ENCODE measurements at places on chromosomes 4 and X.

DNA sequence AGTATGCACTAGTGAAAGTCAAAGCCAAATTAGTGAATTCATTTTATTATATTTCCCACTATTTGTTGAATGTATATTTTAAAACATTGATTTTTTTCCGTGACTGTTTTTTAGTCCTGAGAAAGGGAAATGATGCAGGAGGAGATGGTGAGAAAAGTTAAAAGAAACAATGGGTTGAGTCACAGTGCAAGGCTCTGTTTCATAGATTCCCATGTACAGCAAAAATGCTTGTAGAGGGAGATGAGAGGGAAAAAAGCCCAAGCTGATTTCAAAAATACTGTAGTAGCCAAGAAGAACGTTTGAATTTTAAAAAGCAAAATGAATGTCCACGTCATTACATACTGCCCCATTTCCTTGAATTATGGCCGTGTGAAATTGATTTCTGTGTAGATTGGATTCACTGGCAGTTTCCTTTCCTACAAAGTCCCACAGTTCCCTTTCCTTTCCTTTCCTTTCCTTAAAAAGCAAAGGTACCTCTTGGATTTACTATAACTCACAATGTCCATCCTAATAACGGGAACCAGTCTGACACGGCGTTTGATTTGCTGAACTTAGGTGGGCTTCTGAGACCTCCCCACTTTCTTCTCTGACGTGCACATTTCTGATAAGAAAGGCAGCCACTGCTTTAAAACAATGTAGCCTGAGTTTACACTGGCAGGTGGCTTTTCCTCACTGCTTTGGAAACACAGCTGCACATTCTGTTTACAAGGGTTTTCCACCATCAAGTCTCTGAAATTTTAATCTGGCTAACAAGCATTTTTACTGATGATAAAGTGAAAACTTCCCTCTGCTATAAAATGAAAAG lies 63.7 kb downstream of the SPCS3 start:
- no peak for DNase-seq

GRCh38 chr4:151489462-151490203 lies 80.7 kb downstream of the FHIP1A start:
- DNase-seq = no peak

DNA sequence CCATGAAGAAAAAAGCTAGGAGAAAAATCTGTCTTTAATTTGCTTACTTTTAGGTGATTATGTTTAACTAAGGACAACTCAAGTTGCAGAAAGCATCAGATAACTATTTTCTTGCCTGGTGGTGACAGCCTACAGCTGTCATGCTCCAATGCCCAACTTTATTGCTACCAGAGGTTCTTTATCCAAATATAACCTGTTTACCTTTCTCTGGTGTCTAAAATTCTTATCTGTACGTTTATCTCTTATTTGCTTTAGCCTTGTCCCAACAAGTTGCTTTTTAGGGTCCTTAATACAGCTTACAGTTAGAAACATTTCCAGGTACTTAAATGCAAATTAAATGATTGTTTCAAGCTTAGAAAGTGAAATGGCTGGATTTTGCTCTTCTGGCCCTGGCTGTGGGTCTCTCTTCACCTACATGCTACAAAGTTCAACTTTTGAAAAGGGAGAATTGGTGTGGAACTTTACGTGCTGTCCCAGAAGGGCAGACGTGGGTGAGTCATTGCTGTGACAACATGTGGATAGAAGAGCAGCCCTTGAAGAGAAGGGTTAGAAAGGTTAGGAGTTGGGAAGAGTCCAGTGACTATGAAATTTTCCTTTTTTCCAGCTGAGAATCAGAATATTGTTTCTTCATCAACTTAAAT lies 60.7 kb downstream of the HPGD start:
- no peak for DNase-seq

GRCh38 chr4:83112231-83112630 lies 2.3 kb downstream of the PLAC8 start:
- no peak for DNase-seq

DNA sequence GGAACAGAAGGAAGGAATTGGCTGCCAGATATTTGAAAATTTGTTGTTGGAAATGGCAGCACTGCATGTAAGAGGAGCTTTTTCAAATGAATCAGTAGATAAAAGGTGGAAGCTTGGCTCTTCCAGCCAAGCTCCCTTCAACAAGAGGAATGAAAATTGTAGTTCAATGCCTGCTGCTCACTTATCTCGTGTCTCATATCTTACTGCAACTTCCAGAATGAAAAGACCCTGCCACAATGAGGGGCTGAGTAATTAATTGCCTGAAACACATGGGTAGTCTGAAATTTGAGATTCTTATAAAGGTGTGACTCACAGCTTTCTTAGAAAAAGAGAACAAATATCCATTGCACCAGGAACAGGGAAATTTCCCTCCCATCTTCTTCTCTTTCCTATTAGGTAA lies 53.0 kb downstream of the HAND2 start:
- DNase-seq = no peak

DNA sequence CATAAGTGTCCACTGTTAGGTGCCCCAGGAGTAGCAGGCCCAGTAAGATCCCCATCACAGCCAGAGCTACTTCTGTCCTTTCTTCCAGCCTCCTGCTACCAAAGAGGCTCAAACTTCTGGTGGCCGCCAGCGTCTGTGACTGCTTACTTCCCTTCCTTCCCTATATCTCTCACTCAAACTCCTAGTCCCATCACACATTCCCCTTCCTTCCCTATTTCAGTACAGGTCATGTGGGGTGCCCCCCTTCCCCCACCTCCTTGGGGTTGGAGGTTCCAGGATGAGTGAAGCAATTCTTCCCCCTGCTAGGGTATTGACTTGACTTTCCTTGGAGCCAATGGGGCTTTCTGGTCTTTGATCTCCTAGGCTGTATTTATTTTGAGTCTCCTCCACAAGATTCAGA lies at the start of gene VSIG4:
Gene VSIG4 (minus strand): TSS at position 137 of the 400 bp plus-strand sequence. CDS start 82 bp downstream, at position 55.
- DNase-seq = no peak

GRCh38 chrX:42128587-42128986 lies 205.2 kb upstream of the CASK start:
- DNase-seq = no peak

DNA sequence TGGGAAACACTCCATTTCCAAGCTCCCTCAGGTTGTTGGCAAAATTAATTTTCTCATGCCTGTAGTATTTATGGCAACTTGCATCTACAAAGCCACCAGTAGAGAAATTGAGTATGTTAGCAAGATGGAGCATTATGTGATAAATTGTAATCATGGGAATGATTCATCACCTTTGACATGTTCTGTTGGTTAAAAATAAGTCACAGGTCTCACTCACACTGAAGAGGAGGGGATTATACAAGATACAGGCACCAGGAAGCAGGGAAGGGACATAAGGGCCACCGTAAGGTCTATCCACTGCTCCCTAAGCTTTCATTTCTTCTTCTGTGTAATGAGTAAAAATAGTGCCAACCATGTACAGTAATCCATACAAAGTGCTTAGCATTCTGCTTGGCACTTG lies 313.0 kb downstream of the GBA3 start:
- no peak for DNase-seq

- no peak for DNase-seq
Observed at GRCh38 chr4:182928061-182928460, 10.9 kb upstream of the DCTD start.

GRCh38 chr4:65624651-65625050 lies 45.6 kb downstream of the EPHA5 start:
- DNase-seq = no peak

DNA sequence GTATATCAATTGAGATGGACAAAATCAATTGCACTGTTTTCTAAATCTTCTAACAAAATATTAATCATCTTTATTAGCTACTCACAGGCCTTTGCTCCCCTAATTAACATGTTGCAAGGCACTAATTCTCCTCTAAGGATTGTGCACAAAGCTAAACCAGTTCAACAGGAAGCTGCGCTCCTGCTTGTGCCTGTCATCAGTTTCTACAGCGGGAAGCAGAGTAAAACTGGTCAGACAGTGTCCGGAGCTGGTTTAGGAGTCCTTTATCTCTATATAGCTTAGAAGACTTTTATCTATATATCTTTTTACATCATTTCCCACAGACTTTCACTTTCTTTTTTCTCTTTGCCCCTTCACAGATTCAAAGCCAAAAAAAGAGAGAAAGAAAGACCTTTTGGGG lies 79.1 kb downstream of the ELOVL6 start:
- DNase-seq = no peak

DNA sequence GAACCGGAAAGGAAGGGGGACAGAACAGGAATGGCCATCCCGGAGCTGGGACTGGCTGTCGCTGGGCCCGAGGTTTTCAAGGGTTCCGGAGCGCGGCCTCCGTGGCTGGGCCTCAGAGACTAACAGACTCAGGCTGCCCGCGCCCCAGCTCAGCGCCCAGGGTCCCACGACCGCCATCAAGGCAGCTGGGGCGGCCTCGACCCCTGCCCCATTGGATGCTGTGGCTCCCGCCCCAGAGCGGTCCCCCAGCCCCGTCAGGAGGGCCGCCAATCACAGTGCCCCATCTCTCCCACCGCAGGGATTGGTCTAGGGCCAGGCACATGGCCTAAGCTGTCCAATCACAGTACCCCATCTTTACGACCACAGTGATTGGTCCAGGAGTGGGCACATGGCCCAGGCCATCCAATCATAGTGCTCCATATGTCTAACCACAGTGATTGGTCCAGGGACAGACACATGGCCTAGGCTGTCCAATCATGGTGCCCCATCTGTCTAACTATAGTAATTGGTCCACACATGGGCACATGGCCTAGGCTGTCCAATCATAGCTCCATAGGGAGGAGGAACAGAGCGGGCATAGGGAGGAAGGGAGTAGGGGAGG lies 105.3 kb upstream of the NKX1-1 start:
- DNase-seq = no peak

- no peak for DNase-seq
Observed at GRCh38 chrX:72373136-72373535, 67.4 kb upstream of the CITED1 start.

DNA sequence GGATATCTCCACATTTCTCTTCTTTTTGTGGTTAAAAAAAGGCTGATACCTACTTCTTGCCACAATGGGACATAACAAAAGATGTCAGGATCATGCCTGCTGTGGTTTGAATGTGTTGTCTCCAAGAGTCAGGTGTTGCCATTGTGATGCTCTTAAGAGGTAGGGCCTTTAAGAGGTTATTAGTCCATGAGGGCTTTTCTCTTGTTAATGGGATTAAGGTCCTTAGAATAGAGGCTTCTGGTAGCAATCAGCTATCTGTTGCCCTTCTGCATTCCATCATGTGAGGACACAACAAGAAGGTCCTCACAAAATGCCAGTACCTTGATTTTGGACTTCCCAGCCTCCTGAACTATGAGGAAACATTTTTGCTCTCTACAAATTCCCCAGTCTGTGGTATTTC lies 191.4 kb downstream of the GBA3 start:
- no peak for DNase-seq

DNA sequence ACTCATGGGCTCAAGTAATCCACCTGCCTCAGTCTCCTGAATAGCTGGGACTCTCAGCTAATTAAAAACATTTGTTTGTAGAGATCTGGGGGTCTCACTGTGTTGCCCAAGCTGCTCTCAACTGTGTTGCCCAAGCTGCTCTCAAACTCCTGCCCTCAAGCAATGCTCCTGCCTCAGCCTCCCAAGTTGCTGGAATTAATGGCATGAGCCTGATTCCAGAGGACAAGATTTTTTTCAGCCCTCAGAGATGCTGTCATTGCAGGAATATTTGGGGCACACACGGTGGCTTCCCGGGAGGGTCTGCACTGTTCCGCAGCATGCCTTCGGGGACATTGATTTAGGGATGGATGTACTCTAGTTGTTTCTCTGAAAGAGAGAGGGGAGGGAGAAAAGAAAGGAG lies 49.7 kb downstream of the STK32B start:
- DNase-seq = no peak

DNA sequence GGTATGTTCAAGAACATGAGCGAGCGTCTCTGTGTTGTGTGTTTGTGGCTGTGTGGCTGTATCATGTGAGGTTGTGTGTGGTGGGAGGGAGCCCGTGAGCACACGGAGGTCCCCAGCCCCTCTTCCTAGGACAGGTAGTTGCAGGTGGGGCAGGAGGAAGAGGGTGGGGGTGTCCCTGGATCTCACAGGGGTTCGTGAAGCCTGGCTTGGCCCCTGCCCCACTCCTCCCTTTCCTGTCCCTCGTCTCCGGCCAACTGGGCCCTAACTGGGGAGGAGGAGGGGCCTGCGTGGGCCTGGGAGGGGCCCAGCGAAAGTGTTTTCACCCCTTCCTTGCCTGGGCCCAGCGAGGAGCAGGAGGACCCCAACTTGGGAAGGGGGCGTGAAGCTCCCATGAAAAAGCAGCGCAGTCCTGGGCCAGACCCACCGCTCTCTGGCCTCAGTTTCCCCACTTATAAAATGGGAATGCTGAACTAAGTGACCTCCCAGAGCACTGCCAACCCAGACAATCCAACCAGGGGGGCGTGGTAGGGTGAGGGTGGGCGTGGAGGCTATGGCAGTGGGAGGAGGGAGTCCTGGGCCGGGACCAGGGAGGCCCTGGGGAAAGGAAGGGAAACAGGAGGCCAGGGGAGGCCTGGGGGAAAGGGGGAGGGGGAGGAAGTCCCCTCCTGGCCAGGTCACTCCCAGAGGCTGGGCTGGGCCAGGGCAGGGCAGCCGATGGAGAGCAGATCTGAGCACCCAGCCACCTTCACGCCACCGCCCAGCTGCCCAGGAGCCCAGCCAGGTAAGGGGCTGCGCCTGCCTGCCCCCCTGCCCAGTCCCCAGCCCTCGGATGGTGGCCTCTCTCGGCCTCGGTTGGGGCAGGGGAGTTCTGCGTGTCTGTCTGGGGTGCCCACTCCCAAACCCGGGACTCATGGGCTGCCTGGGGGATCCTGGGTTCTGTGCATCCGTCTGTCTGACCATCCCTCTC lies at the start of gene AVPR2:
Gene AVPR2 (plus strand): TSS at position 683 of the 967 bp plus-strand sequence. CDS start 473 bp downstream, outside the sequence.
- no peak for DNase-seq

DNA sequence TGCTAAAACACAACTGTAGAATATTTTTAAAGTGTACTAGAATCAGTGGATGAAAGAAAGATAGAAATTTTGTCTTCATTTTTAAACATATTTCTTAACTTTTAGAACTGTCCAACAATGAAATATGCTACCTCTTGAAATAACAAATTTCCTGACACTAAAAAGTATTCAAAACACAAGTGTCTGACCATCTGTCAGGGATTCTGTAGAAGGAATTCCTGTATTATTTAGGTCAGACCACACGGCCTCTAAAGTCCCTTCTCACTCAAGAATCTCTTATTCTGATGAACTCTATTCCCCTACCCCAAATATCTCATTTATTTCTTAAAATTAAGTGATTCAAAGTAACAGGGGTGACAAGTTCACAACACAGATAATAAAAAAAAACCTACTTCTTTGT lies 99.1 kb downstream of the MAML3 start:
- no peak for DNase-seq

DNA sequence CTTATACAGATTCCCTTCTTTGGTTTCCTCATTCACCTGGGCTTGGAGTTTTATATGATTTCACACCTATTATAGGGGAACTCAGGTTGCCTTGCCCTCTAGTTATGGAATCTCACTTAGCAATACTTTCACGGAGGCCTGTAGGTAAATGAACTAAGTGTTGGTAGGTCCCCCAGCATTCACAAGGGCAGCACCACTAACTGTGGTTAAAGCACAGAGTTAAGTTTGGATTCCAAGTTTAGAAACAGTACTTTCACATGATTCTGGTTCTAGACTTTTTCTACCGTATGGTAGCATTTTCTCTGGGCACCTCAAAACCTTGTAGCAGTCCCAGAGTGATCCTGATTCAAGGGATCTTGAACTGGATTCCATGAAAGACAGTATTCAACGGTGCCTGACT lies 46.4 kb downstream of the SH2D1A start:
- DNase-seq = no peak

Data from non-pigmented ciliary epithelial cell (primary cell).